IPS DF 6.9 (cell line): ENCODE measurements at places on chromosomes 1 and 21.

DNA sequence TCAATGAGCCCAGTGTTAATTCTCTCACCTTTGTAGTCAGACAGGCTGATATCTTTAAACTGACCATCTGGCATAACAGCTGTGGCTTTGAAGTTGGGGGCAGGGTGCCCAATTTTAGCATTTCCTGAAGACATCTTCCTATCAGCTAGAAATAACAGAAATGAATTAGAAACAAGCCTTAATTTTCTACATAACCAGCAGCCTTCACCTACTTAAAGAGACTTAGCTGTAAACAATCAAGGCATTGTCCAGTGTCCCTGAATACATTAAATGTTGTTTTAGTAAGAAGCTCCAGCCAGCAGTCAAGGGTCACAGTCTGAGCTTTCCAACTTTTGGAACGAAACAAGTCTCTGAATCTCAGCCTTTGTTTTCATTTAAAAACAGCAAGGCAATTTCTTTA lies 2.8 kb downstream of the PRDX1 start:
- H3K4me1 ChIP-seq, result no peaks in the 10 kb centered on the region
- no peak for DNase-seq
- no peaks in the 10 kb centered on the region for H3K27me3 ChIP-seq
- no peak overlapping the region for H3K27ac ChIP-seq
- H3K36me3 ChIP-seq, result peaks cover 22% of the 10 kb centered on the region

GRCh38 chr1:115648717-115649691 lies 7.2 kb downstream of the VANGL1 start:
- DNase-seq, result no peak
- H3K4me3 ChIP-seq, result no peak overlapping the region
- H3K4me1 ChIP-seq, result peaks cover 14% of the 10 kb centered on the region
- no peaks in the 10 kb centered on the region for H3K36me3 ChIP-seq
- no peak overlapping the region for H3K27ac ChIP-seq
- H3K27me3 ChIP-seq, result no peaks in the 10 kb centered on the region

- H3K4me3 ChIP-seq, result no peak overlapping the region
- H3K27ac ChIP-seq, result no peak overlapping the region
- no peaks in the 10 kb centered on the region for H3K27me3 ChIP-seq
- H3K36me3 ChIP-seq, result no peaks in the 10 kb centered on the region
- DNase-seq, result no peak
These were observed 100.2 kb downstream of the SPATA46 start for GRCh38 chr1:162276493-162276892.

GRCh38 chr1:208852911-208853310 lies 608.7 kb upstream of the PLXNA2 start:
- H3K27me3 ChIP-seq, result no peaks in the 10 kb centered on the region
- no peak overlapping the region for H3K27ac ChIP-seq
- H3K4me1 ChIP-seq, result no peaks in the 10 kb centered on the region
- no peak overlapping the region for H3K4me3 ChIP-seq
- no peaks in the 10 kb centered on the region for H3K36me3 ChIP-seq

- no peak overlapping the region for H3K4me3 ChIP-seq
- H3K4me1 ChIP-seq, result no peaks in the 10 kb centered on the region; the same call in 1 of the 2 replicates
- no peak overlapping the region for H3K27ac ChIP-seq
- H3K36me3 ChIP-seq, result no peaks in the 10 kb centered on the region
- no peak for DNase-seq
These were observed 122.7 kb downstream of the VAV3 start for GRCh38 chr1:107842241-107842640.

DNA sequence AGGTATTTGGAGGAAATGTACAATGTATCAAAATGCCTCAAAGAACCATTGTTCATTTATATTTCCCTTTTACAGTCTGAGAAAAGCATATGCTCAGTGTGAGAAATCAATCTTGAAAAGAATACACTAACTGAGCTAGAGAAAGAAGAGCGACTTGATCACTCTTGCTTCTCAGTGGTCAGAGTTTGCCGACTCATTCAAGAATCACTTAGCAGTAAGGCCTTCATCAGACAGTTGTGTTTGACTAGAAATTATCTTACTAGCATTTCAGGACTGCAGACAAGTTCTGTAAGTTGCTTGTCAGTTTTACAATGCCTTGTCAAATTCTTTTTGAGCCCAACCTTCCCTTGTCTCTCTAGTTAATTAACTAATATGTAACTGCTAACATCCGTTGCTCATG lies 12.9 kb downstream of the RGS18 start:
- H3K36me3 ChIP-seq, result no peaks in the 10 kb centered on the region
- H3K4me1 ChIP-seq, result peaks cover 2% of the 10 kb centered on the region
- no peaks in the 10 kb centered on the region for H3K27me3 ChIP-seq
- H3K4me3 ChIP-seq, result no peak overlapping the region

GRCh38 chr1:235763962-235764361 lies 102.7 kb downstream of the LYST start:
- H3K27ac ChIP-seq, result no peak overlapping the region
- no peak for DNase-seq
- H3K36me3 ChIP-seq, result no peaks in the 10 kb centered on the region
- no peaks in the 10 kb centered on the region for H3K4me1 ChIP-seq
- H3K27me3 ChIP-seq, result no peaks in the 10 kb centered on the region

GRCh38 chr1:92536211-92536979 lies 49.7 kb upstream of the GFI1 start:
- no peak overlapping the region for H3K27ac ChIP-seq
- no peaks in the 10 kb centered on the region for H3K36me3 ChIP-seq
- H3K4me1 ChIP-seq, result no peaks in the 10 kb centered on the region
- DNase-seq, result no peak
- no peaks in the 10 kb centered on the region for H3K27me3 ChIP-seq

GRCh38 chr1:98903261-98903660 lies 101.4 kb downstream of the PLPPR5 start:
- H3K4me3 ChIP-seq, result no peak overlapping the region
- DNase-seq, result no peak
- H3K4me1 ChIP-seq, result no peaks in the 10 kb centered on the region
- no peak overlapping the region for H3K27ac ChIP-seq
- no peaks in the 10 kb centered on the region for H3K36me3 ChIP-seq

GRCh38 chr1:160143695-160144094 lies 7.7 kb upstream of the ATP1A4 start:
- H3K36me3 ChIP-seq, result no peaks in the 10 kb centered on the region
- DNase-seq, result no peak
- H3K4me1 ChIP-seq, result no peaks in the 10 kb centered on the region
- no peaks in the 10 kb centered on the region for H3K27me3 ChIP-seq

- peaks cover 1% of the 10 kb centered on the region; the same call in 1 of the 2 replicates for H3K4me1 ChIP-seq
- H3K4me3 ChIP-seq, result no peak overlapping the region
- H3K36me3 ChIP-seq, result no peaks in the 10 kb centered on the region
- DNase-seq, result no peak
- H3K27ac ChIP-seq, result no peak overlapping the region
- H3K27me3 ChIP-seq, result no peaks in the 10 kb centered on the region
These were observed 29.8 kb downstream of the PGM1 start for GRCh38 chr1:63622849-63623566.

- peaks cover 3% of the 10 kb centered on the region; the same call in 1 of the 2 replicates for H3K4me1 ChIP-seq
- no peaks in the 10 kb centered on the region for H3K27me3 ChIP-seq
- H3K27ac ChIP-seq, result no peak overlapping the region
- no peak for DNase-seq
These were observed 12.8 kb downstream of the TRAPPC10 start for GRCh38 chr21:44024887-44025353.

DNA sequence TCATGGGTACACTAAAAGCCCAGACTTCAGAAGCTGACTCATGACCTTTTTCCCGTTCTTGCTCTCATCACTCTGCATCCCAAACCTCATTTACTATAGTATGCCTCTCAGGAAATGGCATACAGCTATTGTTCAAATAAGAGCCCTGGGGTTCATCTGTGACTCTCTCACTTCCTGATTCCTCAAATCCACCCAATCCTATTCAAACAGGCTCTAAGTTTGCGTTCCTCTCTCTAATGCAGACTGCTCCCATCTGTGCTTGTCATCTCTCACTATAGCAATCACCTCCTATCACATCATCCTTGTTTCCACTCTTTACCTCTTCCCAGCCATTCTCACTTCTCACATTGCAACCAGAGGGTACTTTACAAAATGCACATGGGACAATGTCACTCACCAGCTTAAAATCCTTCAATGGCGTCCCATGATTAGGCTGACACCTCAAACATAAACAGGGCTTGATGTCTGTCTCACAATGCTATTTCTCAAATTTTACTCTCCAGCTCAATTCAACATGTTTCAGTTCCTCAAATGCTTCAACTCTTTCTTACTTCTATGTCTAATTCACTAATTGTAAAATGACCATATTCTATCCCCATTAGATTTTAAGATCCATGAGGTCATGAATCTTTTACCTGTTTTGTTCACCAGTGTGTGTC lies 408.4 kb downstream of the NTNG1 start:
- H3K27me3 ChIP-seq, result no peaks in the 10 kb centered on the region
- H3K4me1 ChIP-seq, result no peaks in the 10 kb centered on the region
- no peak overlapping the region for H3K27ac ChIP-seq
- DNase-seq, result no peak
- H3K4me3 ChIP-seq, result no peak overlapping the region

- H3K36me3 ChIP-seq, result no peaks in the 10 kb centered on the region
- no peak for DNase-seq
- H3K4me1 ChIP-seq, result no peaks in the 10 kb centered on the region
- H3K27me3 ChIP-seq, result no peaks in the 10 kb centered on the region
These were observed 15.0 kb upstream of the ATP1B1 start for GRCh38 chr1:169091480-169091941.

GRCh38 chr1:113991467-113991997 lies 12.3 kb downstream of the OLFML3 start:
- DNase-seq, result no peak
- no peak overlapping the region for H3K27ac ChIP-seq
- H3K36me3 ChIP-seq, result no peaks in the 10 kb centered on the region
- no peak overlapping the region for H3K4me3 ChIP-seq
- no peaks in the 10 kb centered on the region for H3K27me3 ChIP-seq

DNA sequence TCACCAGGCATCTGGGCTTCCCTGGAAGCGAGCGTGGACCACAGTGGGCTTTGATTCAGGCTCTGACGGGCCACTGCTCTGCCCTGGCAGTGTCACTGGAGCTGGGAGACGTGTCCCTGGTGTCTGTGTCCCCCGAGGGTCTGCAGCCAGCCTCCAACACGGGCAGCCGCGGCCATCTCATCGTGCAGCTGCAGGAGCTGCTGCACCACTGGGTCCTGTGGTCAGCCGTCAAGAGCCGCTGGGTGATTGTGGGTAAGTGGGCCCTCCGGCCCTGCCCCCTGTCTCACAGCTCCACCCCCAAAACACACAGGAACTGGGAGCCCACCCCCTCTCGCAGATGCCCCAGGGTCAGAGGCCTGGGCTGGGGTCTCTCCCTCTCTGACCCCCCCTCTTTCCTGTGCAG lies 40.7 kb downstream of the DISP3 start:
- DNase-seq, result no peak
- no peaks in the 10 kb centered on the region for H3K27me3 ChIP-seq
- no peak overlapping the region for H3K4me3 ChIP-seq
- no peaks in the 10 kb centered on the region for H3K36me3 ChIP-seq
- no peak overlapping the region for H3K27ac ChIP-seq

DNA sequence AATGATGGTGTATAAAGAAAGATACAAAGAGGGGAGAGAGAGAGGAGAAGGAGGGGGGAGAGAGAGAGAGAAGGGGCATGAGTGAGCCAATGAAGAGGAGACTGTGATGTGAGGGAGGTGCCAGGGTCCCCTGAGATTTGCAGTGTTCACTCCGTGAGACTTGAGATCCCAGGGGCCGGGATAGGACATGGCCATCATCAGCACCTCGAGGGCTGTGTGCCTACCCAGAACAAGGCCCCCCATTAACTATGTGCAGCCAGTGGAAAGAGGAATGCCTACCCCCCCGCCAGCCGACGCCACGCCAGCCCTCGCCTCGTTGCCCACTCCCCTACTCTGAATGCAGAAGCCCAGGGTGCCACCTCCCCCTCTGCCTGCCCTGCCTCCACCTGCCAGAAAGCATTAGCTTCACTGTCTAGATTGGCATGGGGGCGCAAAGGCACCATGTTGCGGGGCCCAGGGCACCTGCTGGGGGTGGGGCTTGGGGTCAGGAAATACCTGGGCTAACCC lies 14.8 kb downstream of the LGR6 start:
- no peaks in the 10 kb centered on the region for H3K36me3 ChIP-seq
- no peak overlapping the region for H3K27ac ChIP-seq
- no peak for DNase-seq
- no peaks in the 10 kb centered on the region for H3K4me1 ChIP-seq
- no peak overlapping the region for H3K4me3 ChIP-seq

GRCh38 chr1:25704267-25704691 lies 87.7 kb downstream of the MAN1C1 start:
- no peak for DNase-seq
- no peak overlapping the region for H3K27ac ChIP-seq
- H3K4me3 ChIP-seq, result no peak overlapping the region
- no peaks in the 10 kb centered on the region for H3K36me3 ChIP-seq
- H3K27me3 ChIP-seq, result no peaks in the 10 kb centered on the region
- H3K4me1 ChIP-seq, result peaks cover 9% of the 10 kb centered on the region

GRCh38 chr1:245942856-245943255 lies 564.2 kb downstream of the SMYD3 start:
- no peak for DNase-seq
- peaks cover 4% of the 10 kb centered on the region; the same call in 1 of the 2 replicates for H3K4me1 ChIP-seq
- H3K36me3 ChIP-seq, result no peaks in the 10 kb centered on the region
- H3K4me3 ChIP-seq, result no peak overlapping the region
- H3K27ac ChIP-seq, result no peak overlapping the region
- H3K27me3 ChIP-seq, result no peaks in the 10 kb centered on the region

DNA sequence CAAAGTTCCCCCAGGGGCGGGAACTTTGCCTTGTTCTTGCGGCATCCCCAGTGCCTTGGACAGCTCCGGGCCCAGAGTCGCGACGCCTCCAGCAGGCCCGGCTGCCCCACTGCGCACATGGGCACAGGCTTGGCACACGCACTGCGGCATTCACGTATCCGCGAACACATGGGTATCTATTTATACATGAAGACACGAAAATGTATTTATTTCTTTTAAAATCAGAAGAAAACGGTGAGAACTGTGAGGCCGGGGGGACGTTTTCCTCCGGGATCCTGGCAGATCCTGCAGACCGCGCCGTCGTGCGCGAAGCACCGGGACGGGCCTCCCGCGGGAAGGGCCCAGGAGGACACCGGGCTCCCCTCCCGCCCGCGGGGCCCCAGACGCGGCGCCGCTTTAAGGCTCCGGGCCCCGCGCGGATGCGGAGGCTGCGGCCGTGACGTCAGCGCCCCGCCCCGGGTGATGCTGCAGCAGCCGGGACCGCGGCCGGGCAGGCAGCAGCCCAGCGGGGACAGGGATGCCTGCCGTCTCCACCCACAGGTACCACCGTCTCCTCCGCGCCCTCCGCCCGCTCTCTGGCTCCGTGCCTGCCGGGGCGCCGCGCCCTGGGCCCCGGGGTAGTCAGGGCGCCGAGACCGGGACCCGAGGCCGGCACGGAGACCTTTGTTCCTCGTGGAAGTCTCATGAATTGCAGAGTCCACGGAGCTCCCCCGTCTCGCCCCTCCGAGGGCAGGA lies at the start of gene SLC45A1:
Gene SLC45A1 (plus strand): TSS at position 468 of the 735 bp plus-strand sequence. CDS start 6,216 bp downstream, outside the sequence.
- H3K27me3 ChIP-seq, result no peaks in the 10 kb centered on the region; the same call in 1 of the 2 replicates
- no peaks in the 10 kb centered on the region for H3K36me3 ChIP-seq
- H3K4me1 ChIP-seq, result peaks cover 7% of the 10 kb centered on the region
- DNase-seq, result no peak
- H3K27ac ChIP-seq, result no peak within 1 kb of the TSS

GRCh38 chr1:164671323-164671965 lies 112.5 kb downstream of the PBX1 start:
- H3K36me3 ChIP-seq, result no peaks in the 10 kb centered on the region
- no peak overlapping the region for H3K27ac ChIP-seq
- no peak for DNase-seq
- H3K27me3 ChIP-seq, result no peaks in the 10 kb centered on the region
- H3K4me3 ChIP-seq, result no peak overlapping the region

- peaks cover 2% of the 10 kb centered on the region; the same call in 1 of the 2 replicates for H3K4me1 ChIP-seq
- no peaks in the 10 kb centered on the region for H3K27me3 ChIP-seq
- H3K27ac ChIP-seq, result no peak overlapping the region
- no peak for DNase-seq
- H3K4me3 ChIP-seq, result no peak overlapping the region
These were observed 8.5 kb downstream of the GNG12 start for GRCh38 chr1:67824766-67825165.
